ENCODE measurements at places on chromosomes 3 and 15.
A peak's percentile ranks its signal among the peaks of the same experiment; 100 is the strongest.

DNA sequence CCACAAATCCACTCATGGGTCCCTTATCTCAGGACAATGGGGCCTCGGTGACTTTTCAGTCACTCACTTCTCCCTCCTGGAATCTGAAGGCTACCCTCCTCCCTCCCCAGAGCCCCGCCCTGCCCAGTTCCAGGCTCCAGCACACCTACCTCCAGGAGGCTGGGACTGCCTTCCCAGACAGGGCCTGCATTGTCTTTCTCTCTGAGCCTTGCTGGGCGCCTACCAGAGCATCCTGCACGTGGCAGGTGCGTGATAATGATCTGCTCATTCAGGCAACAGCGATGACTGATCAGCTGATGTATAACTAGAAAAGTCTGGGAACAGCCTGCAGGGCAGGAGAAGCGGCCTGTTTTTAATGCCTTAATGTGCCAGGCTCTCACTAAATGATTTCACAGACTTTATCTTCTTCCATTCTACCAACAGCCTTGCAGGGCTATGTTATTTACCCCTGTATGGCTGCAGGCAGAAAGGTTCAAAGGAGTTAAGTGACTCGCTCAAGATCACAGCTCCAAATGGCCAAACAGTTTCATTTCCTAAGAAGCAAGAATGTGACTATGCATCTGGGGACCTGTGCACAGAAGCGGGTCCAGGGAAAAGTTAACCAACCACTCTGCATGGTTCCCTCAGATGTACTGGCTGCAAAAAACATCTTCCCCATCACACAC lies 6.3 kb downstream of the ADAMTS17 start:
- DNase-seq = no peak

- no peak for DNase-seq
Measured at GRCh38 chr15:60426870-60427508, 29.2 kb upstream of the ANXA2 start.

DNA sequence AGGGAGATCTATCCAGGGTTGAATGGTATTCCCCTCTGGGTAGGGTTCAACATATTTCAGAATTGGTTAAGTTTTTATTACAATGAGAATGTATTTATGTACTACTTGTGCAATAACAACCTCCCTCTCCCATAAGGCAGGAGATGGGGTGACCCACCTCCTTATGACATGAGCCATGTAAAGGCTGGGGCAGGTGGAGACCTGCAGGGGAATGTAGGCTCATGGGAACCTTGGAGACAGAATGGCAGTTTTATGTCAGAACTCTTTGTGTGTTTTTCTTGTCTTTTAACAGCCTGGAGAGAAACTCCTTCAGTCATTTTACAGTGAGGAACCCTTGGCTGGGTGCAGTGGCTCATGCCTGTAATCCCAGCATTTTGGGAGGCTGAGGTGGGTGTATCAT lies 24.6 kb upstream of the INSYN1 start:
- DNase-seq = no peak

- DNase-seq = no peak
Measured at GRCh38 chr15:84905016-84905916, 20.8 kb downstream of the SLC28A1 start.

DNA sequence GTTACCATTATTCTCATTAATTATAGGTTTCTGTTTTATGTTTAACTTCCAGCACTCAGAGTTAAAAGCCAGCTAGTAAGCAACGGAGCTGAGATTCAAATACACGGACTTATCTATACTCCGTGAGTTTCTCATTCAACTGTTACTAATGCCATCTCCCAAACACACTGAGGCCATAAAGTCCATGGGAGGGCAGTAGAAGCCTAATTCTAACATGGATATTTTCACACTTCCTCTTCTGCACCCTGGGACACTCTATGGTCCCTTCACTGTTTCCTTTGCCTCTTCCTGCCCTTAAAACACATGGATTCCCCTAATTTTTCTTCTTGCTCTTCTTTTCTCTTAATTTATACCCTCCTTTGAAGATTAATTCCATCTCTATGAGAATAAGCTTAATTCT lies 245.0 kb downstream of the KLF13 start:
- DNase-seq = no peak

GRCh38 chr3:163474766-163475165 lies 1603.5 kb downstream of the SI start:
- DNase-seq = no peak

DNA sequence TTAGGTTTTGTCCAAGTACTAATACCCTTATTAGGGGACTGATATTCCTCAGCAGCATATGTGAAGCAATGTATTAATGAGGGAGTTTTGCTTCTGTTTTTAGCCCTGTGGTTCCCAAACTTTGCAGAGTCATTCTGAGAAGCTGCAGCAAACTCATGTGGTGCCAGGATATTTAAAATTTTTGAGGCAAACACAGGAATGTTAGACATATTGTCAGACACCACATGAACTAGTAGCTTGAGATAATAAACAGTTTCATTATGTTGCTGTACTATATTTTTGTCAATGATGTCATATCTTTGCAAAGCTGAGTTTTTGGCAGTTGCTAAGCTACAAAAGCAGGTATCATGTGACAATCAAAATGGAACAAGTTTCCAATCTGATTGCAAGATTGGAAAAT lies 36.6 kb downstream of the ATP6V1A start:
- peak; percentile 80 for DNase-seq

DNA sequence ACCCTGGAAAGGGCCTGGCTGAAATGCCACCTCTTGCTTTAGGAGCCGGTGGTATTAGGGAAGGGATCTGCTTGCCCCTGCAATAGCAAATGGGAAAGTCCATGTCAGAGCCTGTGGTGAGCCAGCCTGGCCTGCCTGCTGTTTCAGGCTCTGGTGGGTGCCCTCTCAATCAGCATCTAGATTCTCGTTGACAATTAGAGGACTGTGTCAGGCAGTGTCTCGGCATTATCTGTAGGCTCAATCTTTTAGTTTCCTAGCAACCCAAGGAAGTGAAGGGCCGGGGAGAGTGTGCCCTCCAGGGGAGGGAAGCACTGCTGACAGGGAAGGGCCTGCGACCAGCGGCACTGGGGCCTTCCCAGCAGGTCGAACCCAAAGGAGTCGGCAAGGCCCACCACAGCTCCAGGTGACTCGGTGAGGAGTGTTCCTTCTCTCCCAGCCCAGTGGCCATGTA lies 42.1 kb downstream of the TLE3 start:
- no peak for DNase-seq

GRCh38 chr3:122714273-122714672 lies 33.6 kb downstream of the PARP14 start:
- DNase-seq = no peak

- DNase-seq = no peak
Measured at GRCh38 chr15:88803241-88803919, at the start of gene ACAN. Gene ACAN (plus strand): TSS chr15:88803436. CDS start chr15:88836207, 32,771 bp downstream.

GRCh38 chr3:32532434-32532833 lies 29.8 kb upstream of the CMTM6 start:
- no peak for DNase-seq

DNA sequence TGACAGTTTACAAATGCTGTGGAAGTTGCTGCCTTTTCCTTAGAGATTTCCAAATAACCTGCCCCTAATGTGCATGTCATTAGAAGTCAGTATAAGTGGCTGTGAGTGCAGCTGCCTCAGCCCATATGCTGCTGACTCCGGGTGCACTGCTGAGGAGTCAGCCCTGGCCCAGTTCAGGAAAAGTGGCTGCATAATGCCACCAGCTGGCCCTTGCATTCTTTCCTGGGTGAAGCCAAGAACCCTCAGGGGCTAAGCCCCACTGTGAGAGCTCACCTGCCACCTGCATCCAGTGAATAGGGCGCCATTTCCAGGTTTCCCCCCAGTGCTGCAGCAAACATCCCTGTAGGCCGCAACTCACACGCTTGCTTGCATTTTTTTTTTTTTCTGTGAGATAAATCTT lies 139.9 kb downstream of the TJP1 start:
- DNase-seq = no peak

DNA sequence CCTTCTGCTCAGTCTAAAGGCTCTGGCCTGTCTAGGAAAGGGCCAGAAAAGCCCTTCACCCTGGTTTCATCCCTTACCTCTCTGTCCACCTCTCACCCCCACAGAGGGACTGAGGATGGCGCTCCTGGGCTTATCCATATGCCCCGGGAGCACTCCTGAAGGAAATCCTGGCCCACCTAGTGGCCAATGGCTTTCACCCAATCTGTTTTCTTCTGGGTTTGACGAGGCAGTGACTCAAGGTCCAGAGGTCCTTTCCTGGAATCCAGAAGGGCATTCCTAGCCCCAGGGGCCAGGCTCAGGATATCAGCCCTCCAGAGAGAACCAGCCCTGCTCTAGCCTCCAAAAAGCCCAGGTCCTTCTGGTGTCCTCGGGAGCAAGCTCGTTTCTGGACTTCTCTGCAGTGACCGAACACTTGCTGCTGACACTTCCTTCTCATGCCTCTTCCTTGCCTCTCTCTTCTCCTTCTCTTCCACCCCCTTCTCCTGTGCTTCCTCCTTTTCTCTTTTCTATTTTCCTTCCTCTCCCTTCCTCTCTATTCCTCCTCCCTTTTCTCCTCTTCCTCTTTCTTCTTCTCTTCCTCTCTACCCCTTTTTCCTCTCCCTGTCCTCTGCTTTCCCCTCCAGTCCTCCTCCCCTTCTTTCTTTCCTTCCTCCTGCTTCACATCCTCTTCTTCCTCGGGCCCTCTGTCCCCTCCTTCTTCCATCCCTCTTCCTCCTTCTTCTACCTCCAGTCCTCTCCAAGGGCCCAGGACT lies 59.6 kb downstream of the RHCG start:
- DNase-seq = no peak

- peak; percentile 56 for DNase-seq
Measured at GRCh38 chr3:177830411-177830849, 633.1 kb upstream of the TBL1XR1 start.

GRCh38 chr3:102141928-102142239 lies 292.6 kb downstream of the NFKBIZ start:
- no peak for DNase-seq

- no peak for DNase-seq
Measured at GRCh38 chr15:44788748-44789147, 52.4 kb downstream of the TRIM69 start.

GRCh38 chr3:185272033-185272432 lies 18.2 kb upstream of the EHHADH start:
- no peak for DNase-seq

- no peak for DNase-seq
Measured at GRCh38 chr3:154864947-154865346, 215.2 kb upstream of the MME start.

- DNase-seq = no peak
Measured at GRCh38 chr3:152299249-152299976, 30.7 kb downstream of the MBNL1 start.

DNA sequence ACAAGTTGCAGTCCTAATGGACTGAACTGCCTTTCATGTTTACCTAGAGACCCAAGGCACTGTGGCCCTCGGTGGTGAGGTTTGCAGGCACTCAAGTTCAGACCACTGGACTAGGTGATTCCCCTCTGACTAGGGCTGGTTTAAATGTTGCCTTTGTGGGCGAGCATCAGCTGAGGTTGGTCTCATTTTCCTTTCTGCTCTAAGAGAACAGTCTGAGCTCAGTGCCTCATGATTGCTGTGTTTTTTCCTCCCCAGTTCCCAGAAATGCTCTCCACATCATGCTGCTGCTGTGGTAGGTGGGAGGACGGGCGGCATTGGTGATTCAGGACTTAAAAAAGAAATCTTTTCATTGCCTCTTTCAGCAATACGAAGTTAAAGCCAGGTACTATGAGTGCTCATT lies 237.2 kb downstream of the MBNL1 start:
- DNase-seq = no peak

DNA sequence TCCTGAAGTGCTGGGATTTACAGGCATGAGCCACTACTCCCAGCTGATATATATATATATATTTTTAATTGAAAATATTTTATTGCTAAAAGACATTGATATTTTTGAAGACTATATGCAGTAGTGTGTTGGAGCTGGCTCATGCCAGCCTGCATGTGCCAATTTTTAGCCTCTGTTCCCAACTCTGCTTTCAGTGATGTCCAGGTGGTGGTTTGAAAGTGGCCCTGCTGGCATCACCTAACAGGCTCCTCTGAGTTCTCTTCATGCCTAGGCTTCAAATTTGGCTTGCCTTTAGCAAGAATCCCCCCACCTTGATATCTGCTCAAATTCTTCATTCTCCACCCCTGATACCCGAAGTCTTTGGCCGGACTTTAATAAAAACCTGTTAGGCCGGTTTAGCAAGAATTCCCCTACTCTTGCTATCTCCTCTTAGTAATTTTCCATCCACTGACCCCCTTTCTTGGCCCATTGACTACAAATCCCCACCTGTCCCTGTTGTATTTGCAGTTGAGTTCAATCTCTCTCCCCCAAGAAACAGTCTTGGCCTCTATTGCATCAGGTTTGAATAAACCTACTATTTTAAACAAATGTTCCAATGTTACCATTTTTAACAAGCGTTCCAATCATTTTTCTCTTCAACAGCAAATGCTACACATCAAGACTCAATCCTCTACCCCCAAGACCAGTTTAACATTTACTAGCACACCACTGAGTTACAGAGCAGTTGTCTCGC lies 23.9 kb upstream of the CTSH start:
- no peak for DNase-seq

DNA sequence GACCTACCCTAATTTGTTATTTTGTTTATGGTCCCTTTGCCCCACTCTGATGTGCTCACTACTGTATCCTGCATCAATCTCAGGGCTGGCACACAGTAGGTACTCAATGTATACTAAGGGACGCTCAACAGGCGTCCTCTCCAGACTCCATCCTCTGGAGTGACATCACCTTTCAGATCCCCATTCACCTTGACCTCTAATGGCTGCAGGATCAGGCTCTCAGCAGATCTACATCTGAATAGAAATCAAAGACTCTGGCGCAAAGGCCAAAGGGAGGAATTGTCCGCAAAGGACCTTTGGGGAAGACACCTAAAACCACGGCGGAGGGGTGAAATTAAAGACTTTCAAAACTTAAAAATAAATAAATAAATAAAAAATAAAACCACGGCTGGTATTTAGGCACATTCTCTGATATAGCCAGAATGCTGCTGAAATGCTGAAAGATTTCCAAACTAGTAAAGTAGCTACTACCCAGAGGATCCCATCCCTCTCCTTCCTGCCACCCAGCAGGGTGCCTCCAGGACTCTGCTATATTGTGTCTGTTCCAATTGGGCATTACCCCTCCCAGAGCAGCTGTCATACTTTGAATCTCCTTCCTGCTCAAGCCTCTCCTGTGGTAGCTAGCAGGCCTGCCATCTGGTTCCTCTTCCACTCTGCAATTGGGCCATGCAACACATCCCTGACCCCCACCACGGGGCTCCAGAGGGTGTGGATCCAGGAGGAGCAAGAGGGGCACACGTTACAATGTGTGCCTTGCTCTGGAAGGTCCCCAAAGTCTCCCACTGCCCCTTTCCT lies 6.1 kb downstream of the SHF start:
- DNase-seq = no peak

DNA sequence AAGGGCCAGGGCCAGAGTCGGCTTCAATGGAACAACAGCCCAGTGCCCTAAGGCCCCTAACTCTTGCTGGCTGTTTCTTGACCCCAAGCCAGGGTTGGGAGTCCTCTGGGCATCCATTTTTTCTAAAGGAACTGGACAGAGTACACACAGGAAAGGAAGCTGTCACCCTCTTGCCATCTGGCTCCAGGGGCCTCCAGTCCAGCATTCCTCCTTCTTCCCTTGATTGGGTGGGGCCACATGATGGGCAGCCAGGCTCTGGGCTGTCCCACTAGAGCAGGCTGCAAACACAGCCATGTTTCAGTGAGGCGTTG lies 1.6 kb upstream of the GRAMD2A start:
- no peak for DNase-seq

- no peak for DNase-seq
Measured at GRCh38 chr15:91484141-91484540, 369.4 kb upstream of the SLCO3A1 start.

GRCh38 chr3:171640520-171641412 lies 169.5 kb downstream of the PLD1 start:
- peak; percentile 55 for DNase-seq

Data from HFF-Myc (cell line).